ENCODE measurements at places on chromosomes 5 and 9.

GRCh38 chr9:82458296-82458695 lies 469.7 kb downstream of the SPATA31D1 start:
- no peak for DNase-seq

DNA sequence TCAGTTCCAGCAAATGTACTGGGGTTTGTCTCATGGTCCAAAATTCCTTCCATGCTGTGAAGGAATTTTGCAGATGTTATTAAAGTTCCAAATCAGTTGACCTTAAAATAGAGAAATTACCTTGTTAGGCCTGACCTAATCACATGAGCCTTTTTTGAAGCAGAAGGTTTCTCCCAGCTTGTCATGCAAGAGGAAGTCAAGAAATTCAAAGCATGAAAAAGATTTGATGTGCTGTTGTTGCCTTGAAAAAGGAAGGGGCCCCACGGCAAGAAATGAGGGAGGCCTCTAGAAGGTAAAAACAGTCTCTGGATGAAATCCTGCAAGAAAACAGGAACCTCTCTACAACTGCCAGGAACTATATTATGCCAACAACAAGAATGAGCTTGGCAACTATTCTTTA lies 24.2 kb upstream of the HAPLN1 start:
- no peak for DNase-seq

GRCh38 chr5:163512526-163512925 lies 7.1 kb downstream of the MAT2B start:
- DNase-seq: no peak

DNA sequence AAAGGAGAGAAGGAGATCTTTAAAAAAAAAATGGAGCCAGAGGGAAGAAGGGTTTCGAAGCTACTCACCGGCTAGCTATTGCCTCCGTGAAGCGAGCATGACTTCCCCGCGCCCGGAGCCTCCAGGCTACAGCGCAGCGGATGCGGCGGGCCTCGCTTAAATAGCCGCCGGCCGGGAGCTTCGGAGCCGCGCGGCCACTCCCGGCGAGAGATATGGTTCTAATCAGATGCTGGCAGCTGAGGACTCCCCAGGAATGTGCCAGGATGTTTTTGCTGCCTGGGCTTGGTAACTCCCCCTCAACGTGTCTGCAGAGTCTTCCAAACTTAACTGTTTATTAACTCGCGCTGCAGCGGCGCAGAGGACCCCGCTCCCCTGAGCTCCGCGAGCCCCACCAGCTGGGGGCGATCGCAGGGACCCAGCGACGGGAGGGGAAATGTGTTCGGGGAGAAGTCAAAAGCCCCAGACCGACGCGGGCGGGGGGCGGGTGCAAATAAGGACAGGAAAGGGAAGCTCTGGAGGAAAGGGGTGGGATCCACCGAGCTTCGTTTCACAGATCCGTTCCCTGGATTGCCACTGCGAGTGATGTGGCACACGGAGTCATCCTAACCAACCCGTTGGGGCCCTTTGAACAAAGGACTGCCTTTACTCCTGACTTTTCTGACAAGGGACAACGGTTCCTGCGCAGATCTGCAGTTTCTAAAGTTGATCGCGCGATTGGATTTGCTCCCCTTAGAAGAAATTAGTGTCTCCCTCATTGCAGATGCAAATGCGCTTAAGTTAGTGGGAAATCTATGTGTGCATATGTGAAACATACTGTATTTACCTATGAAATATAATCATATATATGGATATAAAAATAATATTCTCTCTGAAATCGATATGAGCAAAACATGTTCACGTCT lies at the start of gene DAB2:
DAB2 (minus strand) TSS at position 245 of the 902 bp plus-strand sequence. CDS start 30,660 bp downstream, outside the sequence.
- peak; percentile 17 for DNase-seq

DNA sequence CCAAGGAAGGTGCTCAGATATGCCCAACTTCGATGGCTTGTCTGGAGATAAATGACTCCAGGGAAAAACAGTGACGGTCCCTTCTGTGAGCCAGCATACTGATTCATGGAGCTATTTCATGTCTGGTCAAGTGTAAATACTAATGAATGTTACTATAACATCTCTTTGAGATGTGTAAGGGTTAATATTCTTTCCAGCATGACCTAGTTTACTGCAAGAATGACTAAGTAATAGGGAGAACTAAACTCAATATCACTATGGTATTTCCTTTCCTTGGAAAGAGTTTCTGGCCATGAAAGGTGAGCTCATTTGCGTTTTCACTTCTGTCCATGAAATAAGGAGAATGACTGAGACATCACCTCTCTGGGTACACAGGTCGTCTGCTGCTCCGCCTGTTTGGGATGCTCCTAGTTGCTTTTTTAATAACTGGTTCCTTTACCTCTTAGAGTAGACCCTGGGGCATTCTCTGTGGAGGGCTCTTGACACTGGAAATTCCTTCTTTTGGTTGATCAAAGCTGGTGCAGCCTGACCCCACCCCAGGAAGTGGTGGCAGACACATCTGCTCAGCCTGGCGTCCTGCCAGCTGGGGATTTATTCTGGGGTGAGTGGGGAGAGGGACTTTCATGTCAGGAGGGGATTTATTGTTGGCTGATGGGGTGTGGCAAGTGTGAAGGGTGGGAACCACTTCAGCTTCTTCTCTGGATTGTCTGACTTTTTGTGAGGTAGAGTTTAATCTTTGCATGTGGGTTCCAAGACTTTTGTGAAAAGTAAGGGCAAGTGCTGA lies 250.0 kb upstream of the MPDZ start:
- no peak for DNase-seq

DNA sequence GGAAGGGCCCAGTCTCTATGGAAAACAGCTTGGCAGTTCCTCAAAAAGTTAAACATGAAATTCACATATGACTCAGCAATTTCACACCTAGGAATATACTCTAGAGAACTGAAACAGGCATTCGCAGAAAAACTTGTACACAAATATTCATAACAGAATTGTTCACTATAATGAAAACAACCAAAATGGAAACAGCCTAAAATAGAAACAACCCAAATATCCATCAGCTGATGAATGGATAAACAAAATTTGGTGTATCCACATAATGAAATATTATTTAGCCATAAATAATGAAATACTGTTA lies 4.8 kb upstream of the GPR150 start:
- no peak for DNase-seq

- DNase-seq: no peak
Measured at GRCh38 chr5:38420691-38421390, 135.6 kb downstream of the LIFR start.

DNA sequence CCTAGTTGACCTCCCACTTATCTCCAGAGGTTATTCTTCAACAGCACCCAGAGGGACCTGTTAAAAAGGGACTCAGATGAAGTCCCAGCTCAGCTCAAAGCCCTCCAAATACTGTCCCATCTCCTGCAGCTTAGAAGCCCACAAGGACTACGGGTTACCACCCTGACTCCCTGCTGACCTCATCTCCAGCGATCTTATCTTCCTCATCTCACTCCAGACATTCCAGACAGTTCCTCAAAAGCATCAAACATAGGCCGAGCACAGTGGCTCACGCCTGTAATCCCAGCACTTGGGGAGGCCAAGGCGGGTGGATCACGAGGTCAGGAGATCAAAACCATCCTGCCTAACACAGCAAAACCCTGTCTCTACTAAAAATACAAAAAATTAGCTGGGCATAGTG lies 263.8 kb upstream of the TLE4 start:
- no peak for DNase-seq

GRCh38 chr5:43367909-43368669 lies 44.1 kb downstream of the CCL28 start:
- DNase-seq: no peak

GRCh38 chr5:81717226-81717625 lies 33.7 kb downstream of the SSBP2 start:
- DNase-seq: no peak

DNA sequence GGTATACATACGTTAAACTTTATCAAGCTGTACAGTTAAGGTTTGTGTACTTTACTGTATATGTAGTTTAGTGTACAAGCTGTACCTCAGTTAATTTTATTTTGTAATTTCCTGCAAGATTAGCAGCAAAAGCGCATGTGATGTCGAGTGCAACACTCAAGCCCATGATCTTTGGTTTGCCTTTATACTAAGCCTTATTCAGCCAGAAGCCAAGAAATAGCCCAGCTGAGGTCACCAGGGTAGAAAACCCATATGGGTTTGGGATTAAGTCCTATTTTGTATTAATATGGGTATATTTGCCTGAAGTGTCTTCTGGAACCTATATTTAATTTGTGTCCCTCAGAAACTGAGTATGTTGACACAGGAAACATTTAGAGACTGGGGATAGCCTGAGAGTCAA lies 59.3 kb downstream of the ZFAND5 start:
- no peak for DNase-seq

DNA sequence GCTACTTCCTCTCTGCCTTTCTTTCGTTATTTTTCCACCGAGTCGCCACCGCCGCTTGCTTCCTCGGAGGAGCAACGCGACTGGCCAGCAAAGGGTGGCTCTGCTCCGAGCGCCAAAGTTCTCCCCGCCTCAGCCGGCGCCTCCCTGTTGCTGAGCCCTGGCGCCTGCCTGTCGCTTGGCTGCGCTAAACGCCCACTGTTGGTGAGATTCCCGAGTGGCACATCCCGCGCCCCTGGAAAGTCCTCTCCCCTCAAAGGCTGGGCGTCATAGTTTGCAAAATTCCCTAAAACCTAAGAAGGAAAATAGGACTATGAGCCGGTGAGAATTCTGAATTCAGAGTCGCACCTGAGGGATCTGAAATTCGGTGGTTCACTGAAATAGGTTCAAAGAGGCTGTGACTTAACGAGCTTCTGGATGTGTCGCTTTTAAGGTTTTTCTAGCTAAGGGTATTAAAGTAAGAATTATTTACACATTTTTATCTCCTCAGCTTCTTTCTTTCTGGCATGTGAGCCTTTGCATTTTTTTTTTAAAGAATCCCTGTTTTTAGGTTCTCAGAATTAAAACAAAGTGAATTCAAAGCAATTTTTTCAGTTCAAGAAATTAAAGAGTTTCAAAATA lies at the start of gene GRIN3A:
GRIN3A (minus strand) TSS at position 82 of the 618 bp plus-strand sequence. CDS start 668 bp downstream, outside the sequence.
- DNase-seq: no peak

- no peak for DNase-seq
Measured at GRCh38 chr9:33429256-33429985, 18.0 kb downstream of the AQP3 start.

- no peak for DNase-seq
Measured at GRCh38 chr5:133520062-133520461, 92.3 kb downstream of the FSTL4 start.

DNA sequence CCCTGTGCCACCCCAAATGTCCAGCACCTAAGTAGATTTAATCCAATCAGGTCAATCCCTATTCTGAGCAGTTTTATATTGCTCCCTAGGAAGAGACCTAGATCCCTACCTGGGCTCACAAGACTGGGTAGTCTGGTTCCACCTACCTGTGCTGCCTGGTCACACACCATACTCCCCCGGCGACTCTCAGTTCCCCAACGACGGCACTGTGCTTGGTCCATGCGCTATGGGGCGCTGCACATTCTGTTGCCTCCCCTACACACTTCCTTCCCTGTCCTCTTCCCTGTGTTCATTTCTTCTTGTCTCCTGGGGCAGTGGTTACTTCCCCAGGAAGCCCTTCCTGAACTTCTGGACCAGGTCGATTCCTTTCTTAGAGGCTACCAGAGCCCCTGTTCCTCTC lies 109.9 kb upstream of the IL12B start:
- DNase-seq: no peak

DNA sequence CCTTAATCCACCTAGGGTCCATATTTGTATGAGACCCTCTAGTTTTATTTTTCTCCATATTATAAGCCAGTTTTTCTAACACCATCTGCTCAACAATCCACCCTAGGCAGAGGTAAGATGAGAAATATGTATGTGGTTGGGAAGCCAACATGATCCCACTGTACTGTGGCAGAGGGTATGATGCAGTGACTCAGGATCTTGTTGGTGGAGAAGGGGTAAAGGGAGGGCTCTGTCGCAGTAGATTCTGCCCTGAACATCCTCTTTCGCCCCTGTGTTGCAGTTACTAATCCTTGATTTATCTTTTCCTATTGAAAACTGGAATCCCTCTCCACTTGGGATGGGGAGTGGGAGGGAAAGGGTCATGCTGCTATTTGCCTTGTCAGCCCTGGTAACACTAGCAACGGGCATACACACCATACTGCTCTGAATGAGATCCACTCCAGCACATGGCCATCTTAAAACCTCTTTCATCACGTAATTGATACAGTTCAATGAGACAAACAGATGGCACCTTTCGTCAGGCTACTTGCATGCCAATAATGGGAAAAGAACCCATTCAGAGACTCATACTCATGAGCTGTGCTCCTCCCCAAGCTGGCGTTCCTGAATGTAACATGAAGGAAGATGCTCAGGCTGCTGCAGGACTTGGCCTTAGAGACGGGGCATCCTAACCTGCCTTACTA lies 63.0 kb downstream of the ADAMTS12 start:
- no peak for DNase-seq

DNA sequence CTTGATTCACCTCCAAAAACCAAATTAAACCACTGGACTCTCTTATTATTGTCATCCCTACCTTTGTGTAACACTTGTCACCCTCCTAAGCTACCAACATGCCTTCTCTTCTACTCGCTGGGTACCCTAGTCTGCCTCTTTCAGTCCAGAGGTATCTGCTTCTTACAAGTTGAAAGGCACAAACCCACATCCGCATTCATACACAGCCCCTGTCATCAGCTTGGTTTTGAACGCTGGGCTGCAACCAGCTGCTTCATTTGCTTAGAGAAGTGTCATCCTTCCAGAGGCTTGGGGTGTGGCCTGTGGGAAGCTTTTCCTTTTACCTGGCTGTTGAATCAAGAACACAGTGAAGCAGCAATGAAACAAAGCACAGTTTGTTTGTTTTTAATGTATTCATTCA lies 138.8 kb upstream of the WWC1 start:
- DNase-seq: no peak

DNA sequence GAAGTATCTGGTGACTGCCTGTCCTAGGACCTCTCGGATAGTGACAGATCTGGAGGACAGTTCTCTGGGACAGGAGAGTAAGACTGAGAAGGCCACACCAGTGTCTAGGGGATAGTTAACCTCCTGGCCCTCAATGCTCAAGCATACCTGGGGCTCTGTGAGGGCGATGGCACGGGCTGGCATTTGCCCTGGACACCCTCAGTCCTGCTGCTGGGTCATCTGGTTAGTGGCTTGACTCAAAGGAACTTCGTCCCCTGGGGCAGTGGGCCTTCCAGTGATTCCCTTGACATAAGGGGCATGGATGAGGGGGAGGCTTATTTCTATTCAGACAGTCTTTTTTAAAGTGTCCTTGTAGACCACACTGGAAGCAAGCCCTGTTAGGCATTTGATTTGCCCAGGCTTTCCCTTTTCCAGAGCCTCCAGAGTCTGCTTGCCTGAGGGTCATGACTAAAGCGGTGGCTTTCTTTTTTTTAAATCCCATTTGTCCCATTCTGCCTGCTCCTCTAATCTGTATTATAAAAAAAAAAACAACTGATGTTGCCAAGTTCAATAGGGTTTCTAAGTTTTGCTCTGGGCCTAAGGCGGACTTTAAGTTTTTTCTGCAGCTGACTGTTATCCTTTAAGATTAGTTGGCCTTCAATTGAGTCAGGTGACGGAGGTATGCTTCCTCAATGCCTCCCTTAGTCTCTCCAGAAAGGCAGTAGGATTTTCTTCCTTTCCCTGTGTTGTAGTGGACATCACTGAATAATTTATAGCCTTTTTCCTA lies 2083.5 kb upstream of the C9orf72 start:
- no peak for DNase-seq

Data from stimulated activated CD8-positive, alpha-beta memory T cell treated with anti-CD3 and anti-CD28 coated beads, Interleukin-7, amount 100 ng/mL, for 4 hours (primary cell).